ENCODE measurements at places on chromosomes 4 and X.

GRCh38 chrX:84469226-84469625, 33.0 kb downstream of the HDX start:
- DNase-seq, result no peak

GRCh38 chr4:90757534-90758060, 630.4 kb downstream of the CCSER1 start:
- DNase-seq, result no peak

GRCh38 chrX:133923113-133923512, 62.3 kb downstream of the GPC3 start:
- no peak for DNase-seq

DNA sequence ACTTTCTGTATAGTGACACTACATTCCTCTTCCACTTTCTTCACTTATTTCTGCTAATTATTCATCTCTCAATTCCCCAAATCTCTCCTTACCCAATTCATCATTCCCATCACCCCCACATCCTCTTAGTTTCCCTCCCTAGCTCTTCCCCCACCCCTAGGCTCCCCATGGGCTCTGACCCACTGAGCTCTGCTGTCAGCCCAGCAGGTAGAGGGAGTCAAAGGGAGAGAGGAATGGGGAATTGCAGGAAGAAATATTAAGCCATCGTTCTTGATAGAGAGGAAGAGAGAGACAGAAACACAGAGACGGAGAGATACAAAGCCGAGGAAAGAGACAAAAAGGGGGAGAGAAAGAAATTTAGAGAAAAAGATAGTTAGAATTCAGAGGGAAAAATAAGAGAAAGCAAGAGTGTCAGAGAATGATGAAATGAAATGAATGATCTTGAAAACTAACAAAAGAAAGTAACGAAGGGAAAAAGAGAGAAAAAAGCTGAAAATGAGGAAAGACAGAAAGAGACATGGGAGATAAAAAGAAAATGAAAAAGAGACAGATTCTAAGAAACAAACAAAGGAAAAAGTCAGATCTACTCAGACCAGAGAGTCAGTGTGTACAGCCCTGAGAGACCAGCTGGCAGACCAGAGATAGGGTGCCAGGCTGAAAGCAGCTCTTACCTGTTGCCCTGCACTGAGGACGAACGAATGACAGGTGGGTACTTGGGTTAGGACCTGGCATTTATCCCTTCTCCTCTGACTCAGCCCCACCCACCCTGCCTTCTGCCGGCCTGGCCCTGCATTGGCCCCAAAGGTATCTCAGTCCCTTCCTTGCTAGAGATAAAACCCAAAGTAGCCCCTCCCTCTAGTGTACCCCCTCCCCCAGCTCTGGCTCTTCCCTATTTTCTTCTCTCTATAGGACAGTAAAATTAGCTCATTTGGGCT, at the start of gene ALAS2:
Gene ALAS2 (minus strand): TSS at position 707 of the 935 bp plus-strand sequence. CDS start 4,977 bp downstream, outside the sequence.
- no peak for DNase-seq

DNA sequence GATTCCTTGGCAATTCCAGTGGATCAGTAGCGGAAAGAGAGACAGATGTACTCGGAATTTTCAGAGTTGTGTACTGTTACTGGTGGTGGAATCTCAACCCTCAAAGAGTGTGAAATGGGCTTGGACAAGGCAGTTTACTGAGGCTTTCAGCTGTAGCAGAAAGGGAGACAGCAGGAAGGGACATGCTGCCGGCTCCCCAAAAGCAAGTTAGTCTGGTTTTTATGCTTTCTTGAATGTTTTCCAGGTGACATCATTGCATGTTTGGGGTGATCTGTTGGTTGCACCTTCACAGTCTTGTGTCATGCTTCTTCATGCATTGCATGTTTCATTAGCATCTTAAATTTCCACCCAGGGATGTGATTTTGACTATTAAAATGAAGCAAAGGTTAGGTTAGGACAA, 1282.2 kb downstream of the ADGRL3 start:
- DNase-seq, result no peak

DNA sequence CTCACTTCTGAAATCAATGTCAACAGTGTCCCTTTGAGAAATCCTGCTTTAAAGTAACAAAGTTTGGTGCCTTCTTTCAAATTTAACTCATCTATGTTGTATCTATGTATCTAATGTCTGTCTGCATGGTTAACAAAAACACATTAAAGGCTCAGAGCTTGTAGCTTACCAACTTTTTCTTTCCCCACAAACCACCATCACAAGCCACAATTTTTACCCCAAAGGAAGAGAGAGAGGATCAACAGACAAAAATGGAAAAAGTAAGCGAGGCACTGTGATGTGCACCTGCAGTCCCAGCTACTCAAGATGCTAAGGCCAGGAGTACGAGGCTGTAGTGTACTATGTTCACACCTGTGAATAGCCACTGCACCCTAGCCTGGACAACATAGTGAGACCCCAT, 17.2 kb downstream of the ATRX start:
- no peak for DNase-seq

DNA sequence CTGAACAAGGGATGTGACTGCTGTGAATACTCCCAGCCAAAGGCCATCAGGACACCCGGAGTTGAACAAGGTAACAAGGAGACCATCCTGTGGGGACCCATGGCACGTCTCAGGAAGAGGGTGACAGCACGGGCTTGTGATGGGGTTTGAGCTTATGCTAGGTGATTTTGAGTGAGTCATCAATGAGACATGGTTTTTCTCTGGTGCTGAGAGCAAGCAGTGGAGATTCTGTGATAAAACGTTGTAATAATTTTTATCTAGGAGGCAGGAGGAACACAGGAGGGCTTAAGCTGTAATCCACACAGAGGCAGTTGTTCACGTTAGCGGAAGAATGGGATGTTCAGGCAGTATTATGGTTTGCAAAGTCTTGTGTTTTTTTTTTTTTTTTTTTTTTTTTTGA, 36.0 kb downstream of the TRIML1 start:
- no peak for DNase-seq

GRCh38 chr4:37758226-37758625, 68.3 kb upstream of the PGM2 start:
- DNase-seq, result peak; percentile 89

- DNase-seq, result no peak
Observed at GRCh38 chr4:33881176-33881575, 2363.1 kb downstream of the ARAP2 start.

DNA sequence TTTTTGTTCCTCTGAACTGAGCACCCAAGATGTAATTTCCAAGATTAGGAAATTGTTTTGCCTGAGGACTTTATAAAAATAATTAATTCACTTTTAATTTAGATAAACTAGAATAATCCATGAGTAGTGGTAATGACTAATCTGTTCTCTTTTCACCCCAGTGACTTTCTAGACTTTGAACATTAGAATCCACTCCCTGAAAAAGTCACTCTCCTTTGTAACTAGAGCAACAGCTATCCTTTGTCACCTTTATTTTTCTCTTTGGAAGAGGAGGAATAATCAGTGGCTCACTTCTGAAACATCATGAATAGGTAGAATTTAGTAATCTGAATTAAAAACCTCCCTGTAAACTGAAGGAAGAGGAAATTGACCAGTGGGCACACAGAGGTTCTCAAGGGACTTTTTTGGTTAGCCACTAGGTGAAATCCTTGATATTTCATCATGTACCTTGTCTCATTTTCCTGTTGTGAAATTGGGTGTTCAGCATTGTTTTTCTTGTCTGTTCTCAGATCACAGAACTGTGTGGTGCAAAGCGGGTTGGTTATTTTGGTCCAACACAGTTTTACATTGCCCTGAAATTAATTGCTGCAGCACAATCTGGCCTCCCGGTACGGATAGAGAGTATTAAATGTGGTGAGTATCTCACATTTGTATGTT, 59.4 kb downstream of the REPS2 start:
- DNase-seq, result peak; percentile 43

- DNase-seq, result no peak
Observed at GRCh38 chr4:36046026-36046425, 198.3 kb downstream of the ARAP2 start.

GRCh38 chr4:140358281-140358680, 15.2 kb upstream of the SCOC start:
- no peak for DNase-seq

DNA sequence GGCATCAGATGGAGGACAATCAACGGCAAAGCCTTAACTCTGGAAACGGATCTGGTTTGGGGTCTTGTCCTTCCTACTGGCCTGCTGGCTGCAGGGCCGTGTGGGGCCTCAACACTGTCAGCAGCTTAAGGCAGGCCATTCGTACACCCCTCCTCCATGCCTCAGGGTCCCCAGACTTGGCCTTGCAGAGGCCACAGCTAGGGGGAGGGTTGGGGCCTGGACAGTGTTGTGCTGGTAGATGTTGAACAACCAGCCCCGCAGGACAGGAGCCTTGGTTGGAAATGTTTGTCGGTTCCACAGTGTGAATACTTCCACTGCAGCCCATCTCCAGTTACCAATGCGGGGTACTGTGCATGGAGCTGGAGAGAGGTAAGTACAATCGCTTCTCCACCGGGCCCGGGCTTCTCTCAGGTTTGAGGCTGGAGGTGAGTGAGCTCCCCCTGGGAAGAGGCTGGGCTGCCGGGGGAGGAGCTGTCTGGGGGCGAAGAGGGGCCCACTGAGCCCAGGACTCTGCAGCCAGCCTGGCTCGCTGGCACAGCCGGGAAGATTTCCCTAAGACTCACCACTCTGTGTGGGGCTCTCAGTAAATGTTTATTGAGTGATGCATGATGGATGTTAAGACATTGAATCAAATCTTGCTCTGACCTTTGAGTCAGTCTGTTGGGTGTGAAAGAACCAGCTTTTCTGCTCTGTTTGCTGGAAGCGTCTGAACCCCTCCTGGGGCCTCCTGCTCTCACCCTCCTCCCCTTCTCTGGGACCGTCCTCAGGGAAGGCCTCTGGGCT, 19.7 kb upstream of the GPR78 start:
- no peak for DNase-seq

- DNase-seq, result no peak
Observed at GRCh38 chr4:147864607-147865006, 132.7 kb downstream of the ARHGAP10 start.

DNA sequence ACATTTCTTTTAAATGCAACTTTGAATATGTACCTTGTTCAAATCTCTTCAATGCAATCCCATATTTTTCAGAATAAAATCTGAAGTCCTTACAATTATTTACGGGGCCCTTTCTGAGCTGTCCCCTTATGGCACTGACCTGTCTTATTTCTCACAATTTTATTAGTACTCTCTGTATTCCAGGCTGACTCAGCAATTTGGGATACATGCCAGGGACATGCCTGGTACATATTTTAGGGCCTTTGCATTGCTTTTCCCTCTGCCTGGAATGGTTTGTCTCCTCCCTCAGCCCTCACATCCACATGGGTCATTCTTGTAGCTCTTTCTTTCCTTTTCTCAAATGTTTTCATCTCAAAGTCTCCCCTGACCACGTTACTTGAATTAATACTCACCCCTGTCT, 172.2 kb upstream of the TECRL start:
- no peak for DNase-seq
